ENCODE measurements at places on chromosomes 5 and 9.
A peak's percentile ranks its signal among the peaks of the same experiment; 100 is the strongest.

- DNase-seq, result no peak
Observed at GRCh38 chr5:146877178-146877681, 1.3 kb downstream of the PPP2R2B start.

GRCh38 chr9:75108571-75108970 is 20.3 kb downstream of the OSTF1 start:
- DNase-seq, result peak; percentile 58

DNA sequence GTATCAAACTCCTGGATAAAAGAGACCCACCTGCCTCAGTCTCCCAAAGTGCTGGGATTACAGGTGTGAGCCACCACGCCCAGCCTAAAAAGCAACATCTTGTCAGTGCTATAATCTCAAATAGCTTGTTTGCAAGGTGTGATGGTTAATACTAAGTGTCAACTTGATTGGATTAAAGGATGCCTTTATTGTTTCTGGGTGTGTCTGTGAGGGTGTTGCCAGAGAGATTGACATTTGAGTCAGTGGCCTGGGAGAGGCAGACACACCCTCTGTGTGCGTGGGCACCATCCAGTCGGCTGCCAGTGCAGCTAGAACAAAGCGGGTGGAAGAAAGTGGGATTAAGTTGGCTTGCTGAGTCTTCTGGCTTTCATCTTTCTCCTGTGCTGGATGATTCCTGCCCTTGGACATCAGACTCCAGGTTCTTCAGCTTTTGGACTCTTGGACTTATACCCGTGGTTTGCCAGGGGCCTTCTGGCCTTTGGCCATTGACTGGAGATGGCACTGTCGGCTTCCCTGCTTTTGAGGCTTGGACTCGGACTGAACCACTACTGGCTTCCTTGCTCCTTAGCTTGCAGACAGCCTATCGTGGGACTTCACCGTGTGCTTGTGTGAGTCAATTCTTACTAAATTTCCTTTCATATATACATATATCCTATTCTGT is 28.1 kb downstream of the TARS1 start:
- DNase-seq, result no peak

DNA sequence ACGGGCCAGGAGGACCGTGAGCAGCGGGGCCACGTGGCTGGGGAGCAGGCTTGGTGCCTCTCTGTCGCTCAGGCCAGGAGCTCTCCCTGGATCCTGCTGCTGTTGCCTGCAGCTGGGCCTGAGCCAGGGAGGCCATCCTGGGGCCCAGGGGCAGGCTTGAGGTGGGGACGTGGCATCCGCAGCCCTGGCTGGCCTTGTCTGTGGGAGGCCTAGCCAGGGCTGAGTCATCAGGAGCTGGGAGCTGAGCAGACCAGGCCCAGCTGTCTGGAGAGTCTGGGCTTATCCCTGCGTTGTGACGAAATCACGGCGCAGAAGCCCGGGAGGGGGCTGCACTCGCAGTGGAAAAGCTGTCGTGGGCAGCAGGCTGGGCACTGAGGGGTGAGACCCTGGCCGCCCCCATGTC is 138.8 kb upstream of the COL5A1 start:
- no peak for DNase-seq

GRCh38 chr9:93058355-93059010 is at the start of gene SUSD3:
SUSD3 (plus strand) TSS chr9:93058701; CDS start chr9:93058743, 42 bp downstream.
- DNase-seq, result peak; percentile 33

DNA sequence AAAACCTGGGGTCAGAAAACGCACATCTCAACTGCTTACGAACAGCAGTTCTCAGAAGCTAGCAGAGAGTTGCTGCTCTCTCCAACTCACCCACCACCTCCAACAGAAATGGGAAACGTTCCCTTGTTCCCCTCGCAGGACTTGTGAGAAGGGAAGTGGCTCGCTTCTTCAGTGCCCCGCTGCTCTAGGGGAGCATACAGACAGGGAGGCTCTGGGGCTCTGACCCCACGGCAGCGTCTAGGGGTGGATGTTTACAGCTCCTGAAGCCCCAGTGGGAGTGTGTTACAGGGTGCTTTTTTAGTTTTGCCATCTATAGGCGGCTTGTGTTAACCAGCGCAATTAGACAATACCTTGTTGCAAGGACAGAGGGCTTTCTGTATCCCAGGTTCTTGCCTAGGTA is 267.7 kb upstream of the ACTBL2 start:
- DNase-seq, result no peak

DNA sequence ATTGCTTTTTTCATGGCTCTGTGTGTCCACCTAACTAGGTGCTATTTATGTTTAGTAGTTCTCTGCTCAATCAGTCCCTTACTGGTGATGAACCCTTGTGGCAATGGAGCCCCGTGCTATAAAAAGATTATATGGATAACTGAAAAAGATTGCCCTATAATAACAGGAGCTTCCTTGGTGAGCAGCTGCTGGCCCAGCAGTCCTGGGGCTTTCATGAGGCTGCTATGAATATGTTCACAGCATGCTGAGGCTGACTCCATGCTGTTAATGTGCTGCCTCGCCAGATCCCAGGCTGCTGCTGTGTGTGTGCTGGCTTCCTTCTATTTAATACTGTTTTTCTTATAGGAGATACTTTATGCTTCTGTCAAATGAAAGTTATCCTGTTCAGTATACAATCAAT is 357.5 kb downstream of the TAF11L14 start:
- no peak for DNase-seq

DNA sequence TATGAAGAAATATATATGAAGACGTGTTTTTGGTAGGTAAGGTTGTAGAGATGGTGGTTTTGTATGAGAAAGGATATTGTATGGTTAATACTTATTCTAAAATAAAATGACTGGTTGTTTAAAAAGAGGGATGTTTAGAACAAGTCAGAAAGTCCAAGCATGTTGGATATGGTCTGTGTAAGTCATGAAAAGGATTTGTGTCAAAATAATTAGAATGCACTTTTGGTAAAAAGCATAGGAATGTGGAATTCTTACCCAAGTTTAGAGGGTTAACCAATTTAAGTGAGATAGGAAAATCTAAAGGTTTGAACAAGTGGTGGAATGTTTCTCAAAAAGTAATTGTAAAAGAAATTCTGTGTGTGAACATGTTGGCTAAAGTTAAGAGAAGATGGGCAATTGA is 1556.5 kb upstream of the C9orf72 start:
- DNase-seq, result no peak

DNA sequence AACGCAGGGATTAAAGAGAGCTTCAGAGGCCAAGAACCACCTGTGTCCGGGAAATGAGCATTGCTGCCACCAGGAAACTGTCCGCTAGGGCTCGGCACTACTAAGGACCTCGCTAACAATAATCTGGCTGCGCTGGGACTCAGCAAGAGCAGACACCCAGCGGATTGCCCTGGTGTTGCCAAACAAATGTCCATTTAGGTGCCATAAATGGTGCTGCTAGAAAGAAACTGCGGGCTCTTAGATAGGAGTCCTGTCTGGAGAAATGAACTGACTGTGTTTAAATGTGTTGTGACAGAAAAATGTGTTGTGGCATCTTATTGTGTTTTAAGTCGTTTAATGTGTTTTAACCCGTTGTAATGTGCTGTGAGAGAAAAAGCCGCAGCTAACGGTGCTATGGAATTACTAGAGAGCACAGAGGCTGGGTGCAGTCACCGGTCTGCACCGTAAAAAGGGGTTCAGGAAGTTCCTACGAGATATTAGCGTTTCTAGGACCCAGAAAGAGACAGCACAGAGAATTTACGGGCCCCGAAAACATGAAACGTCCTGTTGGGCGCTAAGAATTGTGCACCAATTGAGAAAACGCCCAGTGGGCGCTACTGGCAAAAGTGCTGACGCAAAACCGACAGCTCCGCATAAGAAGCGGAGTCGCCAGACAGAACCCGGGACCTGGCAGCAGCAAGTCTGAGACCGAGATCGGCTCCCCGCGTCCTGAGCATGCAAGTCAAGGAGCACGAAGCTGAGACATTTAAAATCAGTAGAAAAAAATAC is 90.6 kb downstream of the ANXA2R start:
- peak; percentile 81 for DNase-seq

- no peak for DNase-seq
Observed at GRCh38 chr5:165477546-165477945, 1972.1 kb downstream of the MAT2B start.

DNA sequence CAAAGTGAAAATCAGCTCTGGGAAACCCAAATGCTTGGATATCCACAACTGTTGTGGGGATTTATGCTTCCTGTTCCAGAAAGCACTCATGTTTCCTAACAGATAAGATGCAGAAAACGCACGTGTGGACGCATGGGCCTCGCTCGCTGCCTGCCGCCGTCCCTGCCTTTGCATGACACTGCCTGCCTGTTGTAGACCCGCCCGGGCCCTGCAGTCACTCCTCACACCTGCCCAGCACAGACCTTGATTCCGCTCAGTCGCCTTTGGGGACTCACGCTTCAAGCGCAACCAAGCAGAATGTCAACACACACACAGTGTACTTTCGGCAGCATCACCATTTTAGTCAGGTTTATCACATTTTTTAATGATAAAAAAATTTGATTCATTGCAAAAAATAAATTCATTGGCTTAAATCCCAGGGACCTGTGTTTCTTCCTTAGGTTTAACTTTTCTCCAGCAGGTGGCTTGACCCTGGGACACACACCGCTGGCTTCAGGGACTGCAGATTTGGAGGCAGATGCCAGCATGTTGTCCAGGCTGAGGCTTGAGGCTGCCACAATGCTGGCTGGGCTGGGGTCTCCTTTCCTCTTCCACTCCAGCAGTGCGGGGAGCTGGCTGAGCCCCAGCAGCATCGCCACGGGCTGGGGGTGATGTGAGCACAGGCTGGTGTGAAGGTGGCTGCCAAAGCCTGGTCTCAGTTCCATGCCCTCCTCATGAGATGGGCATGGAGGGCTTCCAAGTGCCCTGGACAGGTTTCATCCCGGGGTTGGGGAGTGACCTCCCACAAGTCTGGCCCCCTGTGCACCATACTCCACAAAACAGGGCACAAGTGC is 416.9 kb upstream of the IRX4 start:
- no peak for DNase-seq

DNA sequence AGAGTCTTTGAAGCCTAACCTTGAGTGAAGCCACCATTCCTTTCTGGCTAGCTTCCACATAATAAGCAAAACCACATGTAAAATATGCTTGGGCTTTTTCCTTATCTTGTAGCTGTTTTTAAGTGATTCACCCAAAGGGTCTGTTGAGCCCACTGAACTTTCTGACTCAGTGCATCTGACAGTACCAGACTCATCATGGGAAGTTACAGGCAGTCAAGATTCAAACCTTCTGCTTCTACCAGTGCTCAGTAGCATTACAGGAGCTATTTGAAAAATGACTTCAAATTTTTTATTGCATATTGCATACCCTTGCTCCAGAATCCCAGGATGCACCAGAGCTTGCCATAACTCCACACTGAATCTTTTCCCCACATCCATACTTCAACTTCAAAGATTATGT is 87.5 kb upstream of the PTPRD start:
- DNase-seq, result no peak

- no peak for DNase-seq
Observed at GRCh38 chr9:77714077-77714549, 66.0 kb upstream of the GNA14 start.

DNA sequence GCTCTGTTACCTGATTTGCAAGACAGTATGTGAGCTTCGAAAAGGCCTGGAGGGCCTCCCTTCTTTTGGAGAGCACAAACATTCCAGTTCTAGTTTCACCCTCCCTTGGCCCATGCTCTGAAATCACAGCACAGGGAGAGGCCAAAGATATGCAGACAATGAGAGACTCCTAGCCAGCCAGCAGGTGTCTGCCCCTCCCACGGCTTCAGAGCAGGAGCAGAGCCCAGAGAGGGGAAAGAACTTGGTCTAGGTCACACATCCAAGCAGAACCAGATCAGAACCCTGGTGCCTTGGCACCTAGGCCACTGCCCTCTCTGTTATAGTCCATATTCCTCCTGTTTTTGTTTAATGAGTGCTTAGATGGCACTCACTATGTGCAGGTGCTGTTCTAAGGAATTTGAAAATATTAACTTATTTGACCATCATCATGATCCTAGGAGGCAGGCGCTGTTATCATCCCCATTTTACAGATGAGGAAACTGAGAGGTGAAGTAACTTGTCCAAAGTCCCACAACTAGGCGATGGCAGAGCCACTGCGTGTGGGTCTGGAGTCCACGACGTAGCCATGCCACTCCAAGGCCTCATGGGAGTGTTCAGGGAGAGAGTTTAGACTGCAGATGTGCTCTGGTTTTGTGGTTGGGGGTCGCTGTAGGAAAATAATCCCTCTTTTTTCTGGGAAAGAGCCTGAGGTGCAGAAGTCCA is 27.2 kb downstream of the TMOD1 start:
- no peak for DNase-seq

DNA sequence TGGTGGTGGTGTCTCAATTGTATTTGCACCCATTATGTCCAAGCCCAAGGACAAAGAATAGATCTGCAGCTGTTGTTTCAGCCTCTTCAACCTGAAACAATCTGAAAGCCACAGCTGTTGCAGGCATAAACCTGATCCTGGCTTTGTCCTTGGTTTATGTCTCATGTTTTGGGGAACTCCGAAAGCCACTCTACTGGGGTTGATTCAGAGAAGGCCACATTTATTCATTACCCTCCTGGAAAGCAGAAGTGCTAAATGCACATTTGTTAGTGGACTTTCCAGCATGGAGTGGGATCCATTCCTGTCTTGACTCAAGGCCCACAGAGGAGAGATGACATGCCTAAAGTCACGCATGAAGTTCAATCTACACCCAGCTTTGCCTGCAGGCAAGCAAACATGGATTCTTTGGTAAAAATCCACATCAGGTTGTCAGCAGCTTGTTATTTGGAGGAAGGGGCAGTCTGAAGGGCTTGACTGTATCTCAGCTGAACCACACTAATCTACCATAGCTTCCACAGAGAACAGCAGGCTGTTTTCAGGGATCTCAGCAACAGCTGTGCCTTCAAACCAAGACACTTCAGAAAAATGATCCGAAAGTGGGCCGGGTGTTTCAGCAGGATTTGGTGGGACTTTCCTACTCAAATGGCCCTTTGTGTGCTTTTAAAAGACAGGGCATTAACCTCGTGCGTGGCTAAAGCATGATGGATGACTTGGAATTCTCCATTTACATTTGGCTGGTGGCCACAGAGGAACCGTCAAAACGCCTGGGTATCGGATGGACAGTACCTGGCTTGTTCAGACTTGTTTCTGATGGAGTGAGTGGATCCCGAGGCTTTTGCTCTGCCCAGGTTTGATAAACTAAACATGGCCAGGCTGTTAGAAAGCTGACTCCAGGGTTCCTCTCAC is 36.2 kb upstream of the ADAM19 start:
- peak; percentile 95 for DNase-seq

- no peak for DNase-seq
Observed at GRCh38 chr9:11933926-11934325, 759.3 kb upstream of the TYRP1 start.

- DNase-seq, result peak; percentile 39
Observed at GRCh38 chr5:132258102-132259068, 889 bp downstream of the PDLIM4 start.

GRCh38 chr5:117144086-117144485 is 569.5 kb upstream of the SEMA6A start:
- no peak for DNase-seq

- no peak for DNase-seq
Observed at GRCh38 chr5:33343676-33344327, 97.0 kb upstream of the TARS1 start.

DNA sequence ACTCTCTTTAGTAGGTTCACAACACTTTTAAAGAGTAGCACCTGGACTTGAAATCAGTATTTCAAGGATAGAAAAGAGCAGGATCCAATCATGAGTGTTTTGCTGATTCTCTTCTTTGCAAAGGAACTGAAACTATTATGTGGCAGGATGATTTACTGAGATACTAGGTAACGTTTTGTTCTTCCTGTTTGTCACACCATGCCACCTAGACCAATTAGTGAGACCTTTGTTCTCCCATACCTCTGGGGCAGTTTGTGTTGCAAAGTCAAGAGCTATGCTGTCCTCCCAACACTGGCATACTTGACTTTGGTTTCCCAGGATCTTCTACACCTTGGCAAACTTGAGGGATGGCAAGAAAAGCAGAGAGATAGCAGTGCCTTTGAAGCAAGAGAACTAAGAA is 43.4 kb downstream of the PPP1R2B start:
- no peak for DNase-seq

- DNase-seq, result no peak
Observed at GRCh38 chr9:136977649-136978072, 357 bp downstream of the PTGDS start.
